OCI-M1 (cell line): ENCODE measurements at places on chromosomes 7 and 10.

GRCh38 chr7:74405191-74405898, 48.4 kb upstream of the GTF2IRD1 start:
- DNase-seq: no peak

DNA sequence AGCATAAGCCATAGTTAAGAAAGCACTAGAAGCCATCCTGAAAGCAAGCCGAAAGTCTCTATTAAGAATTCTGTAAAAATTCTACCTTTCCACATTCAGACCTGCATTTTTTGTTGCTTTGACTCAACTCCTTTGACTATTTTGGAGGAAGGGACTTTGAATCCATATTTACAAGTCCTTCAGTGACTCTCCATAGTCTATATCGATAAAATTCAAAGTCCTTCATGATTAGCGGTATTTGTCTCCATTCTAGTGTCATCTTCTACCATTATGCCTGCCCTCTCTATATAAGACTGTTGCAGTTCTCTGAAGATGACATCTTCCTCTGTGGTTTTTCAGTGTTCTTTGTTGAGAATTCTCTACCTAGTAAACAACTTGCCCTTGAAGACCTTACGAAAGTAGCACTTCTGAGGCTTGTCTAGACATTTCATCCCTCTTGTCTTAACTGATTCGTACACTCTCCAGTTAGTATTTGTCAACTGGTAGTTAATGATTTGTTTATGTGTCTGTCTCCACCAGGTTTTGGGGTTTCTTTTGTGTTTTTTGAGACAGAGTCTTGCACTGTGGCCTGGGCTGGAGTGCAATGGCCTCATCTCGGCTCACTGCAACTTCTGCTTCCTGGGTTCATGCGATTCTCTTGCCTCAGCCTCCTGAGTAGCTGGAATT, 1.7 kb downstream of the CCSER2 start:
- DNase-seq: no peak

DNA sequence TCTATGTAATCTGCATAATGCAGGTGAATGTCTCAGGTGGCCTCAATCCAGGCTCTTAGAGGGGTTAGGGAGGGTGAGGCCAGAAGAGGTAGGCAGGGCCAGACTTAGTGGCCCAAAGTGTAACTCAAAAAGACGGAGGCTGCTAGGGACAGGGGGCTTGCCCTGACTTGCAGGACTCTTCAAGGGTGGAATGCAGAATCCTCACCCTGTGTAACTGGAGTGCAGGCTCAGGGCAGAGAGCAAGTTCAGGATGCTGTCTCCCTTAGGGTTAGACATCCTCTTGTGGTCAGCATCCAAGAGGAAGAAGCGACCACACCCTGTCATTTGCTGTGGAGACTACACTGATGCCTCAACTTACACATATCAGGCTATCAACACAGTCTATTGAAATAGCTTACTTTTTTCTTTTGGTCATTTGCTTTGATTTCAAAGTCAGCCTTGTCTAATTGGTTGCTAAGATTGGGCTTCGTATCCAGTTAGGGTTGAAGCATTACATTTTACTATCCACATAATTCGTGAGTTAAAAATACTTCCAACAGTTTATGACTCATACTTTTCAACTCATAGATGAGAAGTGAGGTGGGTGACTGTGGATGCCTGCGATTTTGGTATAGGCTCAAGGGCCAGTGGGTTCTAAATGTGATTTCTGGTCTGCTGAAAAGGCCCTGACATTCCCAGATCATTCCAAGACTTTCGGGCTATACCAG, 563.6 kb downstream of the SUGCT start:
- no peak for DNase-seq

DNA sequence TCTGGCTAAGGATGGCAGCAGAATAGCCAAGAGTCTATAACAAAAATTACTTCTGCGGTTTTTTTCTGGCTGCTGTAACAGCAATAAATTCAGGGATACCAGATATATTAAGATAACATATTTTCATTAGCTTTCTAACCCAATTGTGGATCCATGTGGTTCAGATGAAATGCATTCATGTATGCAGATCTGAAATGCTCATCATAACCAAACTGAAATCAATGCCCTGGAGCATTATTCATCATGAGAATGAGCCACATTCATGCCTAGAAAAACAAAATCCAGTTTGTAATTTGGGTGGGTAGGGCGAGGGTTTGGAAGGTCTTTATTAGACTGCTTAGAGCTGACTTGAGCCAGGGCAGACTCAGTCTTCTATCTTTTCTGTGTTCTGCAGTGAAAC, 69.8 kb upstream of the SEMA3A start:
- DNase-seq: no peak

- DNase-seq: no peak
These were observed 41.6 kb upstream of the CTBP2 start for GRCh38 chr10:125201791-125202622.

DNA sequence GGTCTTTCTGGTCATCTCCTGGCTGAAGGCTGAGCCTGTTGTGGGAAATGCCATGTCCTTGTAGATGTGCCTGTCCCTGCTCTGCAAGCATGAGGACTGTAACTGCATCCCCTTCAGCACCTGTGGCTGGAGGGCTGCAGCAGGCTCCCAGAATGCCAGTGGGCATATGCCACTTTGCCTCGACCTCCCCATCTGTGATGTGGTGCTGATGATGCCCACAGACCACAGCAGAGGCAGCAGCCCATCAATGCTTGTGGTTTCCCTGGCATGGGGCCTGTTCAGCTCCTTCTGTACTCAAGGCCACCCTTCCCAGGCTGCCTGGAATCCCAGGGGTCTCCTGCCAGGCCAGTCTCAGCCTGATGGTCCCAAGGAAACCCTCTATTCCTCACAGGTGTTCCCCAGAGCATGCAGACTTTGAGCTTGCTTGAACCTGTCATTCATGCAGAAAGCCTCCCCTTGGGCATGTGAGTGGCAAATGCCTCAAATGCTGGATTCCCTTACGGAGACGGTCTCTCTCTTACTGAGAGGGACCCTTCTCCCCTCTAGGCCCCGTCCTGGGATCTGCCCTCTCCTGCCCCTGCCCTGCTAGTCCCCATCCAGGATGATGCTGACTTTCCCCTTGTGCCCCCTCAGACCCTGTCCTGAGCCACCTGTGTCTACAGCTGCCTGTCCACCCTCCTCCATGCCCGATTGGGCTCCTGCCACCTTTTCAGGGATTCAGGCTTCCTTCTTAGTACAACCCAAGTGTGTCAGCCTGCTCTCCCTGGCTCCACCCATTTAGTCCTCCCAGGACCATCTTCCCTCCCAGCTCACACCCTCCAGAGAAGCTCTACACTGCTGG, 50.9 kb upstream of the ANTXRL start:
- no peak for DNase-seq

- DNase-seq: no peak
These were observed 39.7 kb downstream of the CADPS2 start for GRCh38 chr7:122846591-122846990.

DNA sequence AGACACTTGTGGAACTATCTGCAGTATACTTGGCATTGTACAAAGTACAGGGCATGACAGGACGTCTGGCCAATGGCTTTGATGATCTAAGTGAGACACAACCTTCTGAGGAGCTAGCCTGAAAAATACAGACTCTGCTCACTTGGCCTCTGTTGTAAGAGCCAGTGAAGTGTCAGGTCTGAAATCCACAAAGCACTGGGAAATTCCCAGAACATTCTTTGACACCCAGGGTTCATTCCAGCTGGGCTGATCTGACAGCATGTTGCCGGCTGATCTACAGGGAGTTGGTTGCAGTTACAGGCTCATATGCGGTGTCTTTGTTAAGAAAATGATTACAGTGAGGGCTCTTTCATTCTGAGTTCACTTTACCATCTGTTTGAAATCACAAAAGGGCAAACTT, 354.6 kb downstream of the PHF14 start:
- no peak for DNase-seq

DNA sequence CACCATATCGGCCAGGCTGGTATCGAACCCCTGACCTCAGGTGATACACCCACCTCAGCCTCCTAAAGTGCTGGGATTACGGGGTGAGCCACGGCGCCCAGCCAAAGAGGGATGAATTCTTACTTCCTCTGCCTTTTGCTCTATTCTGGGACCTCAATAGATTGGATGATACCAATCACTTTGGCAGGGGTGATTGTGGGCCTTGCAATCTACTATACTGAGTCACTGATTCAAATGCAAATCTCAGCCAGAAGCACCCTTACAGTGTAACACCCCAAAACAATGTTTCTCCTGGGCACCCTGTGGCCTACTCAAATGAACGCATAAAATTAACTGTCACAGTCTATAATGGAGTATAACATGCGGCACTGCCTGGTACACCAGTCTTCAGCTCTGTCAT, 596.7 kb upstream of the LRRTM3 start:
- DNase-seq: no peak

- DNase-seq: no peak
These were observed 93.1 kb downstream of the NRP1 start for GRCh38 chr10:33241351-33241750.

DNA sequence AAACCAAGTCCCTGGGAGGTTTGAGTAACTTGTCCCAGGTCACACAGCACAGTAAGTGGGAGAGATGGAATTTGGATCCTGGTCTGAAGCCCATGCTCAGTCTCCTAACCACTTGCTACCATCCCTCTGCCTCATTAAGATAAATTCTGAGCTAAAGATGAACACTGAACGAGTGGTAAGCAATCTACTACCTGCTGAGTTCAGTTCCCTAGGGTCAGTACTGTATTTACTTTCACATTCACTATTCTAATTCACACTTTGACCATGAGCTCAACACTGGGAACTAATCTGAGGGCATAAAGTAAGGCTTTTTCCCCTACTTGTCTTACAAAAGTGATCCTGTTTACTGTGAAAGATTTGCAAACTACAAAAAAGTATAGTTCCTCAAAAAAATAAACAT, 2.4 kb downstream of the UROS start:
- DNase-seq: peak; percentile 74
